ENCODE measurements at places on chromosomes 4 and X. TPM values are rescaled to one million over a fixed set of nuclear protein-coding genes. Genes with fewer than 3 reads are reported as not detected.

RRH gene
- total RNA-seq = not detected

DNA sequence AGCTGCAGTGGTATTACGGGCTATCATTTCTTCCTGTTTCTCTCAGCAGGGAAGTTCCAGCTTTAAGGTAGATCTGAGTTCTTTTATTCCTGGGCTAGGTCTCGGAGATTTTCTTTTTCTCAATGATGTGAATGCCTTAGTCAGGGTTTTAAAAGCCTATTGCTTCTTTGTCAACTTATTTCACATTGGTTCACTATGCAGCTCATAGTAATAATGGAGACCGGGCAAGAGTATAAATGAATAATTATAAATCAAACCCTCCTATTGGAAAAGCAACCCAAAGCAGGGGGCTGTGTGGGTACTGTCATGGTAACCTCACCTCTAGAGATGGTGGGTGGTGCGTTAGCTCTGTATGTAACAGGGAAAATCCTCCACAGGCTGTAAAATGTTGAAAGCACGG, 563.6 kb downstream of the RPA4 start:
- no peak for DNase-seq

DNA sequence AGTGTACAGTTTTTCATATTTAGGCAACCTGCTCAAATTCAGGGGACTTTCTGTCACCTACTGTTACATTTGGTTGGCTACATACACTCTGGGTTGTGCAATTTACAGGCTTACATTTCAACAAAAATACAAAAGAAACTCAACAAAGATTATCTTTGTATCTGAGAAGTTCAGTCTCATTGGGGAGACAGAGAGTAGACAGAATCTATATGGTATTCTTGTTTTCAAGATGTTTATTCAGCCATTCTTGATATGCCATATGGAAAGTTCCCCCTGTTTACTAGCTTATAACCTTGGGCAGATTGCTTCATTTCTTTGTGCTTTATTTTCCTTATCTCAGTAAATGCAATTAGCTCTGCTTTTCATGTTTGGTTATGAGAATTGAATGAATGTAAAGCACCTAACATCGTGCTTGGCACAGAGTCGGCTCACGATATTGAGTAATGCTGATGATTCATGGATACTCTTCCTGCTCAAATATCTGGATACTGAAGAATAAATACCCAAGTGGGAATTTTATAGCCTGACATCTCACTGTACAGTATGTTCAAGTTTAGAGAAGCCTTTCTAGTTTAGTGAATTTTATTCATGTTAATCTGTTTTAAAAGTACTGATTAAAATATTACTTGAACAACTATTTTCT, 96.5 kb upstream of the PACRGL start:
- DNase-seq = peak; percentile 44

GRCh38 chr4:150283689-150284088, 205.4 kb downstream of the DCLK2 start:
- peak; percentile 59 for DNase-seq

XAGE2 gene
- not detected for total RNA-seq

- DNase-seq = peak; percentile 24
Observed at GRCh38 chrX:10529344-10529743, 91.0 kb downstream of the MID1 start.

Data from Daoy (cell line).